ENCODE measurements at places on chromosomes 13 and 19. TPM values are rescaled to one million over a fixed set of nuclear protein-coding genes. Genes with fewer than 3 reads are reported as not detected.

GRCh38 chr19:34201133-34201532 lies 28.8 kb downstream of the LSM14A start:
- DNase-seq = no peak

GRCh38 chr19:48135411-48135810 lies 24.8 kb upstream of the PLA2G4C start:
- no peak for DNase-seq

Gene CYP2F1
- total RNA-seq = under 0.01 TPM

Gene POGLUT2
- 9.4 TPM for total RNA-seq

DNA sequence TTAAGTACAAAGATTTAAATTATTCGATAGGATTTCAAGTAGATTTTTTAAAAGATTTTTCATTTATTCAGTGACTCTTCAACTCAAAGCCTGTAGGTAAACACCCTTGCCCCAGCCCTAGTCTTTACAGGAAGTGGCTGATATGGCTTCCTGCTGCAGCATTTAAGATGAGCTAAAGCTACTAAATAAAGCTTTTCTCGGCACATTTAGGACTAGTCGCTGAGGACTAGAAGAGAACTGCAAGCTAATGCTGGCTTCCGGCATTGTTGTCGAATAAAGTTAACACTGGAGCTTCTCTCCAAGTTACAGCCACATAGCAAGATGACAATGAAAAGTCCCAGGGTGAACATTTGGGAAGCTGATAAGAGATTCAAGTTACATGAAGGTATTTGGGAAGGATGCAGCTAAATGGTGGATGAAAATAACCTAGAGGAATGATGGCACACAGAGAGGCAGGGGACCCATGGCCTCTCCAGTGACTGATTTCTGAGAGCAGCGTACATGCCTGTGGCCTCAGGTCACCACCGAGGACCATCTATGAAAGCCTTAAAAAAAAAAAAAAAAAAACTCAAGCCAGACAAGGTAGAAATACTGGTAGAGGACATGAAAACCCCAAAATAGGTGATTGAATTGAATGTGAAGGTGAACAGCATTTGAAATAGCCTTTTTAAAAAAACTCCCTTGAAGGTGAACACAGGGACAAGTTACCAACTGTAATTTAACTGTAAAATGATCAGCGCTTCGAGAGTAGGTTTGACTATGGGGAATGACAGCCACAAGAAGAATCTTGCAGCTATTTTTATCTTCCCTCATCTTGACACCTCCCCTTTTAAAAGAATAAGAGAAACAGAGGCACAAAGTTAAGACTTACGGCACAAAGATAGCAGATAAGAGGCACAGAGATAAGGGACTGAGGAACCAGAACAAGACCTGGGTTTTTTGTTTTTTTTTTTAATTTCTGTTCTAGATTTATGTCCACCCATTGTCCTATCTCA lies 155.4 kb downstream of the DCT start:
- no peak for DNase-seq

Gene FFAR2
- 0.54 TPM for total RNA-seq

DNA sequence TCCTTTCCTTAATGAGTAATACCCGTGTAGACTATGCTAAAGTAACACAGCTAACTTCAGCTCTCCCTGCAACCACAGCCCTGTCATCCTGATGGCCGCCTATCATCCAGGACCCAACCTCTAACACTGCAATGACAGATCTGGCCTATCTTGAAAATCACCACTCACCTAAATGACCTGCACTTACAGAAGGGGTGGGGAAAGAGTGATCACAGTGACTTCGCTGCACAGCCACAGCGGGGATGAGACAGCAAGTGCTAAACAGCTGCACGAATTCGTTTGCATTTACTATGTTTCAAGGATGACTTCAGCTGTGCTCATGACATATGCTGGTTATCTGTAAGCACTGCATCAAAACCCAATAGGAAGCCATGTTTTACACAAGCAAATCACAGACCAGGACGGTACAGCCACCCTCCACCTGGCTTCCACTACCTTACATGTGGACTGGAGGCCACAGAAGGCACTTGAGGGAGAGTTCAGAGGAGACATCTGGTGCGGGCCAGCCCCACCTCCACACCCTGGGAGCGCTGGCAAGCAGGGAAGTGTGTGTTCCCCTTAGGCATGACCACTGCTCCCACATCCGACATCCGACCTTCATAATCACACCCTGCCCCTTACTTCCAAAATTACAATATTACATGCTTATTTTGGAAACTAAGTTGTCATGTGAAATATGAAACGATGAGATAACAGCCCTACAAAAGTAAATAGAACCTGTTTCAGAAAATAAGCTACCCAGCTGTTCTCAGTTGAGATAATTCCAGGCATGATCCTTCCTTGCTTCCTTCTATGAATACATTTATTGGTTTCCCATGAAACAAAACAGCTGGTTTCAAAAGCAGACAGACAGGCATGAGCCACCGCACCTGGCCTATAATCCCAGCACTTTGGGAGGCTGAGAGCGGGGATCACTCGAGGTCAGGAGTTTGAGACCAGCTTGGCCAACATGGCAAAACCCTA lies 95.7 kb downstream of the STK24 start:
- no peak for DNase-seq

DNA sequence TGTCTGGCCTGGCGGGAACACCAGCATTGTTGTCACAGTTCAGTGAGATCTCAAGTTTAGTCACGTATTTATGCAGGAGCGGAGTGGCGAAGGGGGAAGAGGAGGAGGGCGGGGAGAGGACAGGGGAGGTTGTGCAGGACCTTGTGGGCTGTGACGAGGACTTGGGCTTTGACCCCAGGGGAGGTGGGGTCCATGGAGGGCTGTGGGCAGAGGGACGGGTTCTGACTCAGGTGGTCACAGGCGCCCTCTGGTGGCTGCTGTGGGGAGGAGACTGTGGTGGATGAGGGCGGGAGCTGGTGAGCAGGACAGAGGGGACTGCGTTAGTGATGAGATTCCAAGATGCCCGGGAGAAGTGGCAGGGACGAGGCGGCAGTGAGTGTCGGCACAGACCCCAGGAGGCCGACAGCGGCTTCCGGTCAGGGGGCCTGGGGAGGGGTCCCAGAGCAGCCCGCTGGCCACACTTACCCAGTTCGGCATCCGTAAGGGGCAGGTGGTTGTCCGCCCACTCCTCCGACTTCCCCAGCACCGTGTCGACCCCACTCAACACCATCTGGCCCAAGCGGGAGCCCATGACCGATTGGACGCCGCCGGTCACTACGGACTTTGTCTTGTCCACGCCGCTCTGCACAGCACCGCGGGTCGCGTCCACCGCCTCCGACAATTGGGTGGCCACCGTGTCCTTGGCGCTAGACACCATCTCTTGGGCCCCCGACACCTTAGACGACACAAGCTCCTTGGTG lies 15.7 kb downstream of the PLIN3 start:
- peak; percentile 70 for DNase-seq

DNA sequence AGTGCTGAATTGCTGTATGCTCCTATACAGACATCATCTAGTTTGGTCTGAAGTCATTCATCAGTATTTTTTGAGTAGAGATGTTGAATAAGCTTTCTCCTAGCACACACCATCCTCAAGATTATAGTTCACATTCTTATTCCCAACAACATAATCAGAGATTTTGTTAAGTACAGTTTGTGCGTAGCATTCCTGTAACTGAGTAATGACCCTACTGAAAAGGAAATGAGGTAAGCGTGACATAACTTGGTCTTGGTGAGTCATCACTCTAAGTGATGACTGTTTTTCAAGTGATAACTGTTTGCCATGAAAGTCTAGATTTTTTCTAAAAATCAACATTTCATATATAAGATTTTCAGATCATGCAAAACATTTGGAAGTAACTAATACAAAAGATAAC lies 18.5 kb upstream of the FAM216B start:
- no peak for DNase-seq

DNA sequence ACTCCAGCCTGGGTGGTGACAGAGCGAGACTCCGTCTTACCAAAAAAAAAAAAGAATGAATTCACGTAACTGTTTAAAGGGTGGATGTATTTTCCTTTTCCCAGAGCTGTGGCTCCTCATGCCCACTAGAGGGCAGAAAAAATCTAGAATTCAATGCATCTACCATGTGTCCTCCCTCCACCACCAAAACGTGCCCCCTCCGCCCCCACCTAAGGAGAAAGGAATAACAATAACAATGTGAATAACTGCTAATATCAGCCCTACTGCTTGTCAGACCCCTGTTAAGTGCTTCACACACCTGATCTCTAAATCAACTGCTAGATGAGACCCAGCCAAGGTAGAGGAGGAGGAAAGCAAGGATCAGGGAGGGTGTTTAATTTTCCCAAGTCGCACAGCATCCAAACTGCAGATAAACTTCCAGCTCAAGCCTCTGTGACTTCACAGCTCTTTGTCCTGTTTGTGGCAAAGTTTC lies 20.2 kb upstream of the PNMA8B start:
- peak; percentile 40 for DNase-seq

DNA sequence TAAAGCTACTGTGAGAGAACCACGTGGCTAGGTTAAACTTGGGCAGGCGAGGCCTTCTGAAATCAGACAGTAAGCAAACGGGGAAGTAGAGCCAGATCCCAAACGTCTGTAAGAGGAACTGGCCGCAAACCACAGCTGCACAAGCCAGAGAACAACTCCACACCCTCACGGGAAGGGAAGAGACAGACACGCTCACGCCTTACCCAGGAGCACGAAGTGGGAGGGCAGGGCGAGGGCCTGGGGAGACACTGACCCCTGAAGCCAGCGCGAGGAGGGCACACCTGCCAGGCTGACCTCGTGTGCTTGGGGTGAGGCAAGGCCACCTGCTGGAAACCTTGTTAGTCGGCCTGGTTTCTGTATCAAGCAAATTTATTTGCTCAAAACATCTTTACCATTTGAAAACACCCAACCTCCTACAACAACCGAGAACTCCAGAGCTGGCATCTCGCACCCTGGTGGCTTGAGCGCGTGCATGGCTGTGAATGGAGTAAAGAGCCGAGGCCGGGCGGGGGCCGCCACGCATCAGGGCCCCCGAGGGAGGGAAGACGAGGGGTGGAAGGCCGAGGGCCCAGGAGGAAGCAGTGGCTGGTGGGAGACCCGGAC lies 7.3 kb downstream of the POLR2E start:
- DNase-seq = no peak

- no peak for DNase-seq
Observed at GRCh38 chr13:98944336-98944735, 33.5 kb downstream of the DOCK9 start.

Gene SIGLECL1
- total RNA-seq = not detected

Gene ADAMTS10
- total RNA-seq = 34.5 TPM

DNA sequence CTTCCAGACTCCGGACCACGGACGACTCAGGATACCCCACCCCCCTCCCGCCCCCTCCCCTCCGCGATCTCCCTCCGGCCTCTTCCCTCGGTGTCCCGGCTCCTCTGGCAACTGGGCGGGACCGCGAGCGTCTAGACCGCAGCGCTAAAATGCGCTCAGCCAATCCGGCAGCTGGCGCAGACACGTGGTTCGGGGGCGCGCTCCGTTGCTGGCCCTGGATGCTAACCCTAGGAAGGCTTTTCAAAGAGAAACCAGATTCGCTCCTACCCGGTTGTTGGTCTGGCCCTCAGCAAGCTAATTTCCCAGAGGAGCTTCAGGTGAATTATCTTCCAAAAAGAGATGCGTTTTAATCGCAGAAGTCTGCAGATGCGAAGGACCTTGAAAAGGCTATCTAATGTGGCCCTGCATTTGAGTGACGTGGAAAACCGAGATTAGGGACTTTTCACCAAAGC lies at the start of gene DZIP1:
TSS of gene DZIP1 (minus strand) at position 106 of the 452 bp plus-strand sequence. CDS start 2,677 bp downstream, outside the sequence.
- DNase-seq = peak; percentile 45

Gene TLE2
- 0.27 TPM for total RNA-seq

GRCh38 chr19:7492142-7492541 lies 3.3 kb upstream of the PEX11G start:
- DNase-seq = peak; percentile 42

Gene TNFSF11
- not detected for total RNA-seq

GRCh38 chr13:101453784-101454201 lies 1.3 kb downstream of the ITGBL1 start:
- DNase-seq = no peak

Gene WDR62
- total RNA-seq = 5.9 TPM

GRCh38 chr13:111415246-111415645 lies 94.8 kb downstream of the TEX29 start:
- DNase-seq = no peak

Gene TSSK6
- 5.4 TPM for total RNA-seq

DNA sequence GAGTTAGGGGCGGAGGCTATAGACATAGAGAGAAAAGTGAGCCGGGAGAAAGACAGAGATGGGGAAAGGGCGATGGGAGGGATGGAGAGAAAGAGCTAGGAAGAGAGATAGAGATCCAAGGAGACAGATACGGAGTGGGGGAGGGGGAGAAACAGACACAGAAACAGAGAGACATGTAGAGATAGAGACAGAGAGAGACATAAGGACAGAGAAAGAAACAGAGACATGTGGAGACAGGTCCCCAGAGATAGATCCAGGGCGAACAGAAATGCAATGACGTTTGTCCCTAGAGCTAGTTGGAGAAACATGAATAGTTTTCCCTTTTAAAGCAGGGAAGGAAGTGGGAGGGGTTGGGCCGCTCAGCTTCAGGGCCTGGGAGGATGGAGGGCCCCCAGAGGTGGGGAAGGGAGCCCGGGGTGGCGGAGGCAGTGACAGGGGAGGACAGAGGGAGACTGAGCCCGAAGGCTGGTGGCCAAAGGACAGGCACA lies 4.6 kb downstream of the PPP1R14A start:
- DNase-seq = no peak

- no peak for DNase-seq
Observed at GRCh38 chr13:111431206-111431605, 110.8 kb downstream of the TEX29 start.

Gene CPB2
- not detected for total RNA-seq

DNA sequence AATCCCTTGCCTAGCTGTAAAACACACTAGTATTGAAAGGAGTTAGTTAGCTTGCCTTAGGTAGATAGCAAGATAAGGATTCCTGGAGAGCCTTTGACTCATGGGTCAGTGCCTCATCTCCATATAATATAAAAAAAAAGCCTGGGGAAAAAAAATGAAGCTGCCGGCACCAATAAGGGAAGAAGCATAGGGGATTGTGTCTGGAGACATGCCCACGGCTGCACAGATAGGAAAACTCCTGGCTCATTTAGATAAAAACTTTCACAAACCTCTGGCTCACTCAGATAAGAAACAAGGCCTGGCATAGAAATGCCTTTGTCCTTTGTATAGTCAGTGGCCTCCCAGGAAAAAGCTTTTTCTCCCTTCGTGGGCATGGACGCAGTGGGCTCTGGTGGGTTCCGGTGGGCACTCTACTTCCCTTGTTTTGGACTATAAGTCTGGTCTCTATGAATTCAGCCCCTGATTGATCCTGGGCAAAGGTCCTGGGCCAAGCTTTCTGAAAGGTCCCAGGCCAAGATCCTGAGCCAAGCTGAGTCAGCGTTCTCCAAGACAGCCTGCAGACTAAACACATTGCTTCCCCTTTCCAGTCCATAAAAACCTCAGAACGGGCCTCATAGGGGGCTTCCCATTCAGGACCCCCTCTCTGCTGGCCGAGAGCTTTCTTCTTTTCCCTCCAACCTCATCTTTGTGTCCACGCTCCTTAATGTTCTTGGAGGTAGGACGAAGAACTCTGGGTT lies 4.9 kb upstream of the OR7A17 start:
- DNase-seq = peak; percentile 83

GRCh38 chr19:45876161-45876410 lies 9.9 kb downstream of the IRF2BP1 start:
- no peak for DNase-seq

GRCh38 chr13:76349700-76350099 lies 536.5 kb downstream of the KCTD12 start:
- DNase-seq = no peak

- no peak for DNase-seq
Observed at GRCh38 chr19:13208672-13209483, 58.7 kb downstream of the IER2 start.
